ENCODE measurements at places on chromosomes 6 and 20.
A peak's percentile ranks its signal among the peaks of the same experiment; 100 is the strongest.

- DNase-seq = peak; percentile 3
Measured at GRCh38 chr6:75748743-75749538, at the start of gene MYO6. Gene MYO6, plus strand, starts transcription at chr6:75749239. Its CDS starts 68,309 bp downstream, at chr6:75817548.

DNA sequence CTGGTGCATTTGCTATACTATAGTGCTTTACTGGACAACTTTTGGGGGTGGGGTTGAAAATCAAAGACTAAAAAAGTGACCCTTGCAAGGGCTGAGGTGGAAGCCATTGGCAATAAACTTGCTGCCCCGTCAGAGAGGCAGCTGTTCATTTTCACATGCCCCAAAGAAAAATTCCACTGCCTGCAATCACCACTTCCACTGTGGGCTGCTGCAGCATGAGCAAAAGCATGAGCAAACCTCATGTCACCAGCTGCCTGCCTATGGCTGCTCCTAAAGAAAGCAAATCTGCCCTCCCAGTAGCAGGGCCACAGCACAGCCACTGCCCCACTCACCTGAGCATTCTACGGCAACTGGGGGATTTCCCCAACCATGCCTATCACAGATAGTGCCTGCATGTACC lies 290.0 kb downstream of the PAX1 start:
- DNase-seq = no peak

DNA sequence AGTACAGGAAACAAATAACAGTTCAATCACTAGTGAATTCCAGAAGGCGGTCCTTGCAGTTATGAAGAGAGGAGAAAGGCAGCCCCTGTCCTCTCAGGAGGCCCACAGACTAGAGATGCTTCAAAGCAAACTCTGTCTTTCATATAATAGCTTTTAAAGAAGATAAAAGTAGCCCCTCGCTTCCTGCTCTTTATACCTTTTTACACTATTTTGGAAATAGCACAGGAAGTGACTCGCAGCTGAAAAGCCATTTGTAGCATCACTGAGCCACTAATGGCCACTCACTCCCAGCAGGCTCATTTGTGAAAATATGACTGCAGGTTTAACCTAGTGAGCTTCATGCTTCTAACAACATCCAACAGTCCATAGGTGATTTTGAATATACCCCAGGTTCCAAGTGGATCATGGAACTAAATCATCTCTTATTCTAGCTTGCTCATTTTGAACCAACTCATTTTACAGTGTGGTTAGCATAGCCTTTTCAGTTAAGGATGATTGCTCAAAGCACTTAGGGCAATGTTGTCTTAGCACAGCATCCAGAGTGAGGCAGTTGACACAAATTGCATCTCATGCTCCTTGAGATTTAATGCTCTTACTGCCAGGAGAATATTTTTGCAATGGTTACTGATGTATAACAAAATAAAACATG lies 136.0 kb upstream of the NRSN1 start:
- no peak for DNase-seq

GRCh38 chr6:170088582-170088955 lies 202.3 kb downstream of the DLL1 start:
- no peak for DNase-seq

DNA sequence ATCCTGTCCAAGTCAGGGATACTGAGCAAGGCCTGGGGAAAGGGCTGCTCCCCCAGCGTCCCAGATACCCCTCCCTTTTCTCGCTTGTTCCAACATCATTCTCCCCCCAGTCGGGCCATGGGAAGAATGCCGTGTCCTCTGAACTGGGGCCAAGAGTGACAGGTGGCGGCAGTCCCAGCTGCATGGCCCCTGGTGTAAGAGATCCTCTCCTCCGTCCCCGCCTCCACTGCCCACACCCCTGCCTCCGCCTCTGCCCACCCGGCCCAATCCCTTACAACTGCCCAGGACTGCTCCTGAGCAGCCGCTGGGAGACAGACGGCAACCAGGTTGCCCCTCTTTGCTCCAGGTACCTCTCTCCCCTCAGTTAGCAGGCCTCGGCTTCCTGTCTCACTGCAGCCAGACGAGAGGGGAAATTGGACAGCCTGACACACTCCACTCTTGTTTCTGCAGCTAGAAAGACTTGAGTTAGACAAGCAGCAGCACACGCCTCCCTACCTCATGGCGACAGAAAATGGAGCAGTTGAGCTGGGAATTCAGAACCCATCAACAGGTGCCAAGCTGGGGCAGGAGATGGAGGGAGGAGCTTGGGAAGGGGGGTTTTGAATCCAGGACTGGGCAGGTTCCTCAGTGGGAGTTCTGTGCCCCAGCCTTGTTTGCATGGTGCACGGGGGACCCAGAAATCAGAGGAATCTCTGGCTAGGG lies at the start of gene MYLK2:
MYLK2 (plus strand) TSS at position 274 of the 702 bp plus-strand sequence; CDS start at position 499, 225 bp downstream.
- DNase-seq = no peak

DNA sequence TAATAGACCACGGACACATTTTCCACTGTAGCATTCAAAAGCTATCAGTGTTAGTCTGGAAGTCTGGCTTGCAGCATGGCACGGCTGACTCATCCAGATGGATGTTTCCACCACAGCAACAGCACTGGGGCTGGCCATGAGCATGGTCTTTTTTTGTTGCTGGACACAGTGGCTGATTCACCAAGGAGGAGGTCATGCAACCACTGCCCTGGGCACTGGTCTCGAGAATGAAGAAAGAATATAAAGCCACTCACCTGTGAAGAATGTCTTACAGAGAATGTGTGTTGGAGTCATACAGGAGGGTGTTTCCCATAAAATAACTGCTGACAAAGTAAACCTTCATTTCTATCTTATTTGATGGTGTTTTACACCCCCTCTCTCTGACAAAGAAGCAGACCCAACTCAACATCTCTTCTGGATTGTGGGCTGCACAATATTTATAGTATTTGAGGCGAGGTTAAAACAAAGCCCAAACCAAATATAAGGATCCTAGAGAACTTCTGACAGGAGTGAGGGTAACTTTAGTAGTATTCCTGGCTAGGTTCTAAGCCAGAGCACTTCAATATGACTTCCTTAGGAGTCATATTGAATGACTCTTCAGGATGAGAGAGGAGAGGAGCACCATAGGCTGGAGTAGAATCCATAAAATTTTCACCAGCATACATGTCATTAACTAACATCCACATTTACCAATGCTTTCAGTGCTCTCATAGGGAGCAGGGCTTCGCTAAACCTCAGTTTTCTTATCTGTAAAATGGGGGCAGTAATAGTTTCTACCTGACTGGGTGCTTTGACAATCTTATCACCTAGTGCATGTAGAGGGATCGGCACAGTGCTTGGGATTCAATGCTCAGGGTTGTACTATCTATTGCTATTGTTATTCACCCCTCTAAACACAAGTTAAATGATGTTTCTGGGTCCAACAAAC lies 121.4 kb downstream of the KIF13A start:
- DNase-seq = no peak

GRCh38 chr20:40472905-40473304 lies 216.1 kb downstream of the MAFB start:
- DNase-seq = no peak

DNA sequence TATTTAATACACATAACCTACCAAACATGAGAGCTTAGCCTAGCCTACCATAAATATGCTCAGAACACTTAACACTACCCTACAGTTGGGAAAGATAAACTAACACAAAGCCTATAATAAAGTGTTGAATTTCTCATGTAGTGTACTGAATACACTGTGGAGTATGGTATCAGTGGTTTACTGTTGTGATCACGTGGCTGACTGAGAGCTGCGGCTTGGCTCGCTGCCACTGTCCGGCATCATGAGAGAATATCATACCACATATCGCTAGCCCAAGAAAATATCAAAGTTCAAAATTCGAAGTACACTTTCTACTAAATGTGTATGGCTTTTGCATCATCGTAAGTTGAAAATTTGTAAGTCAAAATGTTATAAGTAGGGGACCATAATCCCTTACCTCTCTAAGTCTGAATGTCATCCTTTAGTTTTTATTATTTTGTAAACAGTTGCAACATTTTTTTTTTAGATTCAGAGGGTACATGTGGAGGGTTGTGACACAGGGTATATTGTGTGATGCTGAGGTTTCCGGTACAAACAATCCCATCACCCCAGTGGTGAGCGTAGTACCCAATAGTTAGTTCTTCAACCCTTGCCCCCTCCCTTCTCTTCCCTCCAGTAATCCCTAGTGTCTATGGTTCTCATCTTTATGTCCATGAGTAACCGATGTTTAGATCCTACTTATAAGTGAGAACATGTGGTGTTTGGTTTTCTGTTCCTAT lies 14.6 kb upstream of the TAAR1 start:
- DNase-seq = no peak

DNA sequence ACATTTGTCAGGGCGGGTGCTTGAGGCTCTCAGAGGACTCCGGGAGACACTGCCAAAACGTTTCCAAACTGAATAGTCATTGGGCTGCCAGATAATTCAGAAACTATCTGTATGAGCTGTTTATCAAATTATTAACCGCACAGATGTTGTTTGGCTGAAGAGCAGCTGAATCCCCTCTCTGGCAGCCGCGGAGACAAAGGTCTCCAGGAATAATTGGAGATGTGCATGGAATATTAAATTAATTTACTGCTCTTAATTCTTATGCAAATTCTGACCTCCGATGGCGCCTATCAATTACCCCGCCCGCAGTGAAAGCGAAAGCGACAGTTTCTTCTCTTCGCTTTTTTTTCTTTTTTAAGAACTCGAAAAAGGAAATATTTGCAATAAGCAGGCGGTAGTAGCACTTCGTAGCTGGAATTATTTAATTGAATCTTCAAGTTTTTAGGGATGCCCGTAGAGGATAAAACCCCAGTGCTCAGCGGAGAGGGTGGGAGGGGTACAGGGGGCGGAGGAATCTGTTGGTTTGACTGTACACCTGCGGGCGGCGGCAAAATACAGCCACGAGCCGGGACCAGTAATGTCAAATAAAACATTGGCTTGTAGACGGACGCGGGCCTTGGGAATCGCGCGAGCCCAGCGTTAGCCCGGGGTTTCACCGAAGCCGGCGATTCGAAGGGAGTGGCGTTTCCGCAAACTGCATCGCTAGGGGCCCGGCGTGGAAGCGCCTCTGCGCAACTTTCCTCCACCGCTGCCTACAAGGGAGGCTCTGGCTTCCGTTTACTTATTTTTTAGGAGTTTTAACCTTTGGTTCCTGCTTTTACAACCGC lies 6.2 kb downstream of the LINC00237 start:
- DNase-seq = no peak

DNA sequence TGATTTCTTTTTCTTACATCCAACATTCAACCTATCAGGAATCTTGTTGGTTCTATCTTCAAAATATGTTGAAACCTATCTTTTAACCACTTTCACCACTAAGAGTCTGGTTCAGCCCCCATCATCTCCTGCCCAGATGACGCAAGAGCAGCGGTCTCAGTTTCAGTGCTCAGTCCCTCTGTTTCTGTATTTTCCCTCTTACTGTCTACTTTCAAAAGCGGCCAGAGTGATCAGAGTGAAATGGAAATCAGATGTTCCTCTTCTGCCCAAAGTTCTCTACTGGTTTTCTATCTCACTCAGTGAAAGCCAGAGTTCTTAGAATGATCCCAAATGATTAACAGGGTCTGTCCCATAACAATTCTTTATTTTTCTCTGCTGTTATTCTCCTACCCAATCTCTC lies 147.9 kb upstream of the PDE7B start:
- DNase-seq = no peak

- DNase-seq = no peak
Measured at GRCh38 chr6:88520445-88520844, 354.3 kb upstream of the CNR1 start.

GRCh38 chr6:150143516-150144293 lies 861 bp downstream of the PPP1R14C start:
- DNase-seq = no peak

GRCh38 chr20:57922706-57923105 lies 212.9 kb upstream of the PMEPA1 start:
- no peak for DNase-seq

- DNase-seq = no peak
Measured at GRCh38 chr6:36402481-36402880, 15.0 kb upstream of the ETV7 start.

GRCh38 chr20:4490606-4491280 lies 231.0 kb upstream of the PRND start:
- no peak for DNase-seq

DNA sequence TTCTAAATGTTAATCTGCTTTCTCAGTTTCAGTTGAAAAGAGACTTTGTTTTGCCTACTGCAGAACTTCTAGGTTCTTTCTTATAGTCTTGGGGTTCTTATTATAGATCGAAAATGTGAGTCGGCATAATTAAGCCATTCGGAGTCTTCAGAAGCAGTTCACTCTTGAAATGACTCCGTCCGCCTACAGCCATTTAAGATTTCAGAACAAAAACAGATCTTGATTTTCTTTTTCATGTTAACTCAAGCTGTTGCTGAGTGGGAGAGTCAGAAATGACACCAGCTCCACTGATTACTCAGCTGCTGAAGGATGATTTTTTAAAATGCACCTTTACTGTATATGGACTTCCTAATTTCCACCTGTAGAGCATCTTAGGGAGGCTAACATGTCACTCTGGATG lies 15.9 kb downstream of the PRDM1 start:
- no peak for DNase-seq

GRCh38 chr6:26029857-26030653 lies 57.2 kb upstream of the HFE start:
- DNase-seq = no peak

GRCh38 chr6:149948011-149948410 lies 6.2 kb downstream of the ULBP2 start:
- no peak for DNase-seq

GRCh38 chr6:89251170-89251569 lies 34.0 kb upstream of the GABRR1 start:
- DNase-seq = no peak

GRCh38 chr6:121897337-121897760 lies 461.9 kb downstream of the GJA1 start:
- DNase-seq = no peak

DNA sequence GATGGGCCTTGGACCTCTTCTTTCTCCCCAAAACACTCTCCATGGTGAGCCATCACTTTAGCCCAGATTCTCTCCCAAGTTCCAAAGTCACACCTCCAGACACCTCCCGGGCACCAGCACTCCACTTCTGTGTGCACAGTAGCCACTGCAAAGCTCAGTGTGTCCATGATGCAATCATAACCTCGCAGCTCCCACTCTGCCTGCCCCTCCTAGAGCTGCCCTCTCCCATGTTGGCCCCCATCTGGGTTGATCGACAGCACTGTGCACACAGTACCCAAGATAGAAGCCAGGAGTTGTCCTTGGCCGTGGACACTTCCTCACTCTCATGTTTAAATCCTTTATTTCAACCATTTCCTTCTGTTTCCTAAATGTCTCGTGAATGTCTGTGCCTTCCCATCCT lies 293.3 kb downstream of the PACRG start:
- no peak for DNase-seq

- DNase-seq = no peak
Measured at GRCh38 chr20:24584538-24585356, 115.3 kb downstream of the SYNDIG1 start.

- DNase-seq = no peak
Measured at GRCh38 chr20:48660788-48661187, 167.0 kb downstream of the PREX1 start.

DNA sequence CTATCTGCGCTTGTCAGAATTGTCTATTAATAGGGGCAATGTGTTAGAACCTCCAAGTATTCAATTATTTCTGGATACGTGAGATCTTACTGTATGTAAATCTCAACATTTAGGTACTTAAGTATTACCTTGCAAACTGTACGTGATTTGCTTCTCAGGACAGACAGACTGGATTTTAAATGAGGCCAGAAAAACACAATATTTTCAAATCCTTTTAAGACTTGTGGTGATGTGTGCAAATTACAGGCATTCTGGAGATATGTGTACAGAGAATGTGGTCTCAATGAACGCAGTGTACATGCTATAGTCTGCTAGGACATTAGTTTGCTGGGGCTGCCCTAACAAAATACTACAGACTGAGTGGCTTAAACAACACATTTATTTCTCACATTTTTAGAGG lies 16.9 kb downstream of the CCR6 start:
- DNase-seq = no peak
